ENCODE measurements at places on chromosomes 6 and 20.

GRCh38 chr6:78594668-78595066, 272.7 kb upstream of the IRAK1BP1 start:
- no peak for DNase-seq

- DNase-seq, result peak; percentile 46
These were observed 74.1 kb upstream of the PAK5 start for GRCh38 chr20:9912858-9913434.

DNA sequence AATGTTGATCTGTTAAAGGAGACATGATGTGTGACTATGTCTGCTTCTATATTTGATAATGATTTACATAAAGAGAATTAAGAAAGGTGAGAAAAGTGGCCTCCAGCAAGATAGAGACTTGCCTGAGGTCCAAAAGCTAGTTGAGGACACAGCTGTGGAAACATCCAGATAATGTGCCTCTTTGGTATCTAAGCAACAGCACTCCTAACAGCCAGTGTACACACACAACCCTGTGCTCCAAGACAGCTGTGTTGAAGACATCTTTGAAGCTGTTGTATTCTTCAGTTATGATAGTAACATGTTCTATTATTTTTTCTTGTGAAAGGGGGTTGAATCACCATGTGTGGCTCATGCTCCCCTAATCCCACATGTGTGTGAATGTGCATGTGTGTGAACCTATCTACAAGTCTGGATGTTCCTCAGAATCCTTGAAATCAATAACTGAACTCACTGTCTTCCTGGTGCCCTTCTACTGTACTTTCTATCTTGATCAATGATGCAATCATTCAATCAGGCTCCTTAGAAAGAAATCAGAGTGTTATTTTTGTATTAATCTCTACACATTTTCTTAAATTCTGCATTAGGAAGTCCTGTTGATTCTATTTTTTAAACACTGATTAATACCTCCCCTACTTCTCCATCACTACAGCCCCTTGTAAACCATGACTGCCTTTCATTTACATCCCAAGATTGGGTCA, 116.7 kb upstream of the SSTR4 start:
- no peak for DNase-seq

GRCh38 chr6:169729961-169730360, 5.7 kb upstream of the PHF10 start:
- DNase-seq, result no peak

- DNase-seq, result no peak
These were observed 12.3 kb downstream of the C20orf173 start for GRCh38 chr20:35517125-35517524.

DNA sequence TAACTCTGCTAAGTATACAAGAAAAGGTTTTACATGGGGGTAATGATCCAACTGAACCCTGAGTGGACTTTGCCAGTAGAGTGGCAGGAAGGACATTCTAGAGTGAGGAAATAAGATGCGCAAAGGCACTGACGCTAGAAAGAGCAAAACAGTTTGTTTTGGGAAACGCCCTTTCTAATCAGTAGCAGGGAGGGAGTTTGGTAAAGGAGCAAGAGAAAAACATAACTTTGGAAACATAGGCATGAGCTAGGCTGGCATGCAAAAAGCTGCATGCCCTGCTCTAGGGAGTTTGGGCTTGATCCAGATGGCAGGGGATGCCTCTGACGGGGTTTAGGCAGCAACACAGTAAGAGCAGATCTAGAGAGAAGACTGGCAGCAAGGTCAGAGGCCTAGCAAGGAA, 135.2 kb downstream of the DST start:
- DNase-seq, result no peak

DNA sequence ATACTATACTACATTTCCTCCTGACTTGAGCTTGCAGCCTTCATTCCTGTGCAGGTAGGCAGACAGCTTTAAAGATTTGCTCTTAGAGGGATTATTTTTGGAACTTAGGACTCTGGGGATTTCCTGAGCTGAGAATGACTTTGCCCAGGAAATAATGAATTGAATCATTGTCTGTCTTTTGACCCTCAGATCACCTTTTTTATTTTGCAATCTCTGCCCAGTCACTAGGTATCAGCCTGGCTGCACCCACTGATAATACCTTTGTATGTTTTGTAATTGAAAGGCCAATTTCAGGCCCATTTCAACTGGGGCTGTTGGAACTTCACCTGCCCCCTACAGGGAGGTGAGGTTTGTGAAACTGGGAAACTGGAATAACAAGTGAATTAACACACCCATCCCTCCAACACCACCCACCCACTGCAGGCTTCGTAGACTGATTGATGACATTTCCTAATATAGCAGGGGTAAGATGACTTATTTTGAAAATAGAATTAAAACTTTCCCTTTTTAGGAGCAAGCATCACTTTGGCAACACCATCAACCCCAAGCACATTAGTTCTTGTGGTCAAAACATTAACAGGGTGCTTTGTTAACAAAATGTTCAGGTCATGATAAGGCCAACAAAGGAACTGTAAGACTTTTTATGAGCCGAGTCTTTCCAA, 157.1 kb upstream of the CENPW start:
- peak; percentile 68 for DNase-seq

DNA sequence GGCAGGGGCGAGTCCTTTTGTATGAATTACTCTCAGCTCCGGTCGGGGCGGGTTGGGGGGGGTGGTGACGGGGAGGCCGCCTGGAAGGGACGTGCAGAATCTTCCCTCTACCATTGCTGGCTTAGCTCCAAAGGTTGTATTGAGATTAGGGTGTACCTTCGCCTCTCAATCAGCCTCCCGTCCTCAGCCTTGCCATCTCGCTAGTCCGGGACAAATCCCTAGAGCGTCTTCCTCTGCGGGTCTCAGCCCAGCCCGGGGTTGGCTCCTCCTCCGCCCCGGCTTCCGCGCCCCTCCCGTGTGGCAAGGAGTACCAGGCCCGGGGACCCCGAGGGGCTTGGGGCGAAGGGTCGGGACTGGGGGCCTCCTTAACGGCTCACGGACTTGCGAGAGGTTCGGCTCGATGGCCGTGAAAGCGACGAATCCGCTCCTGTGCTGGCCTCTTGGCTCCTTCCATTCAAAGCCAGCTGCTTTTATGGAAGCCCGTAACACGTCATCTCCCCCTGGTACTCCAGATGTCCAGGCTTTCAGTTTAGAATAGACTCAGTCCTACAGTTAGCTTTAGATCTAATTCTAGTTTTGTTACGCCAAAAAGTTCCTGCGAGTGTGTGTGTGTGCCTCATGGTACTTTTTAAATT, 636 bp upstream of the EEF1A1 start:
- DNase-seq, result peak; percentile 76

GRCh38 chr6:147530132-147531060, 21.9 kb downstream of the SAMD5 start:
- no peak for DNase-seq

DNA sequence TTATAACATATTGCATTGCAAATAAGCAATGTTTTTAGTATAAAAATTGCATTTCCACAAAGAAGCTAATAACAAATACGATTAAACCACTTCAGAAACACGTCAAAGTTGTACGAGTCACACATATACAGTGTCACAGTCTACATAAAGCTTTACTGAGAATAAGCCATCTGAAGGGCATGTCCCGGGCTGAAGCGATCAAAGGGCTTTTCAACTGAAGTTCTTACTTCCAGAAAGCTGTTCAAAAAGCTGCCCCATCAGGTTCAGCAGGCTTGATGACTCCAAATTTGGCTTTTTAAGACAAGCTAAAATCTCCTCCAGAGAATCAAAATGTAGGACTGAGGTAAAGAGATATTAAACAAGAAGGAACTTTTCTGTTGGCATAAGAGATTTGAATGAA, 37.5 kb upstream of the HAO1 start:
- peak; percentile 27 for DNase-seq

DNA sequence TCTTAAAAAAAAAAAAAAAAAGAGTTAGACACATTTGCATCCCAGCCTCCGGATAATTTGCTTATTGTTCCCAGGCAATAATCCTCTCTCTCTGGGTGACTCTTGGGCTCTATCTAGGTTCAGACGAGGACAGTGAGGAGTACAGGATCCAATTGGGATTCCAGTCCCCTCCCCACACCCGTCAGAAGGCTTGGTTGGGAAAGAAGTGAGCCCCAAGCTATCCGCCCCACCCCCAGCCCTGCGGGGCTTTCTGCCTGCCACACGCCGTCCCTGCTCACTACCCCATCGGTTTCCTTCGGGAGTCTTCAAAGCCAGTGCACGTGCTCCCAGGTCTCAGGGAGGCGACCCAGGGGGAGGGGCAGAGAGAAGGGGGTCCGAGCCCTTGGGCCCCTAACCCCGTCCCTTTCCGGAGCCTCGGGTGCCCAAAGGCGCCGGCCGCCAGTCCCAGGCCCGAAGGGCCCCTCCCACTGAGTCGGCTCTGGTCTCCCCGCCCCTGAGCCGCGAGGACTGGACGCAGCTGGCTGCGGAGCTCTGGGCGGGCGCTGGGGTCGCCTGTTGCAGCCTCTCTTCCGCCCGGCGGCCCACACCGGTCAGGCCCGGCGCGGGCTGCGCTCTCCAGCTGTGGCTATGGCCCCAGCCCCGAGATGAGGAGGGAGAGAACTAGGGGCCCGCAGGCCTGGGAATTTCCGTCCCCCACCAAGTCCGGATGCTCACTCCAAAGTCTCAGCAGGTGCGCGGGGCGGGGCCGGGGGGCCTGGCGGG, 2.5 kb downstream of the MYMX start:
- no peak for DNase-seq

GRCh38 chr6:157967020-157967419, 14.6 kb upstream of the SYNJ2 start:
- DNase-seq, result no peak

GRCh38 chr6:94323853-94324252, 904.5 kb upstream of the EPHA7 start:
- no peak for DNase-seq

- no peak for DNase-seq
These were observed 191.8 kb downstream of the TMEM200A start for GRCh38 chr6:130557481-130558112.

- peak; percentile 22 for DNase-seq
These were observed 113.7 kb upstream of the GGTLC1 start for GRCh38 chr20:24102290-24102689.

GRCh38 chr6:158142789-158143188, 25.3 kb downstream of the SERAC1 start:
- DNase-seq, result peak; percentile 97

DNA sequence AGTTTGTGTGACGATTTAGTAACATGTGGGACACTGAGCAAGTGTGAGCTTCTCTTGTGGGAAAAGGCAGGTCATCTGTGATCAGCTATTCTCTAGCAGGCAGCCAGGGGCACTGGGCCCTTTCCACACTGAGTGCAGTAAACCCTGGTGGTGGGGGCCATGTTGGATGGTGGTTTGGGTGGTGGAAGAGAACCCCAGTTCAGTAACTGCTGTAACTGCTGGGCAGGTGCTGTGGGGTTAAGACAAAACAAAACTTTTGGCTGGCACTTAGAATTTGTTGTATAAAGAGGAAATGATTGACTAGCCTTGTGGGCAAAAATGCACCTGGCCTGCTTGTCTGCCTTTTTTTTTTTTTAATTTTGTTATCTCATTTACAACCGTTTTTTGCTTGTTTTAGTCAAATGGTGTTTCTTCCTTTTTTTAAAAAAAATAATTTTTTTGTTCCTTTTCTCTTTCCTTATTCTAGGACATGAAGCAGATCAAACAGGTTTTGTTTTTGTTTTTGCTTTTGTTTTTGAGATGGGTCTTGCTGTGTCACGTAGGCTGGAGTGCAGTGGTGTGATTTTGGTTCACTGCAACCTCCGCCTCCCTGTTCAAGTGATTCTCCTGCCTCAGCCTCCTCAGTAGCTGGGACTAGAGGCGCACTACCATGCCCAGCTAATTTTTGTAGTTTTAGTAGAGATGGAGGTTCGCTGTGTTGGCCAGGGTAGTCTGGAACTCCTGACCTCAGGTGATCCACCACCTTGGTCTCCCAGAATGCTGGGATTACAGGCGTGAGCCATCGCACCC, 59.8 kb downstream of the IGF2R start:
- DNase-seq, result no peak

Measured in epithelial cell of esophagus (primary cell).